ENCODE measurements at places on chromosomes 7 and 10. TPM values are rescaled to one million over a fixed set of nuclear protein-coding genes. Genes with fewer than 3 reads are reported as not detected.

The LBX1 gene
- total RNA-seq, result not detected

The TSPAN15 gene
- total RNA-seq, result 1.6 TPM

The NUTM2E gene
- 0.42 TPM for total RNA-seq

The FRMPD2 gene
- not detected for total RNA-seq

The USP54 gene
- 1.8 TPM for total RNA-seq

The ERV3-1 gene
- 16.0 TPM for total RNA-seq

The CUL2 gene
- total RNA-seq, result 28.4 TPM

The PRKG1 gene
- 1.2 TPM for total RNA-seq

The GLI3 gene
- total RNA-seq, result 0.10 TPM

The SDK1 gene
- 0.31 TPM for total RNA-seq

The NAT16 gene
- not detected for total RNA-seq

The PNLIPRP3 gene
- not detected for total RNA-seq

The ORAI2 gene
- total RNA-seq, result 33.7 TPM

The BLNK gene
- 3.6 TPM for total RNA-seq

The ADAM12 gene
- 1.7 TPM for total RNA-seq

The DDC gene
- not detected for total RNA-seq

The MSS51 gene
- 0.73 TPM for total RNA-seq
